ENCODE measurements at places on chromosomes 16 and 17.

DNA sequence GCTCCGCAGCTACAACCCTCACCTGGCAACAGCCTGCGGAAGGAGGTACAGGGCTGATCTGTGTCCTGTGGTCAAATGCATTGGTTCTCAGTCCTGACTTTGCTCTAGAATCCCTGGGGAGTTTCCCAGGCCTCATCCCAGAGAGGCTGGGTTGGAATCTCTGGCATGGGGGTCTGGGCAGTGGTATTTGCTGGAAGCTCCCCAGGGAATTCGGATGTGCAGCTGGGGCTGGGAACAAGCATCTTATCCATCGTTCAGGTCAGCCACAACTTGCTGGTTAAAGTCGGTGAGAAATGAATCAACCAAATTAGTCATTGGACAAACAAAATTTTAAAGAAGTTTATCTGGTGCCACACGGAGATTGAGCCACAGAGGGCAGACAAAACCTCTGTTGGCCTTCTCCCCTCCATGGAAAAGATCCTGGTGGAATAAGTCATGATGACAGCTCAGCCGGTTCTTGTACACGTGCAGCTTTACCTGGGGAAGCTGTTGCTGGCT, 231.2 kb downstream of the FOXL1 start:
- no peak for DNase-seq

- DNase-seq, result no peak
These were observed 39.2 kb downstream of the ZNF778 start for GRCh38 chr16:89256651-89257254.

DNA sequence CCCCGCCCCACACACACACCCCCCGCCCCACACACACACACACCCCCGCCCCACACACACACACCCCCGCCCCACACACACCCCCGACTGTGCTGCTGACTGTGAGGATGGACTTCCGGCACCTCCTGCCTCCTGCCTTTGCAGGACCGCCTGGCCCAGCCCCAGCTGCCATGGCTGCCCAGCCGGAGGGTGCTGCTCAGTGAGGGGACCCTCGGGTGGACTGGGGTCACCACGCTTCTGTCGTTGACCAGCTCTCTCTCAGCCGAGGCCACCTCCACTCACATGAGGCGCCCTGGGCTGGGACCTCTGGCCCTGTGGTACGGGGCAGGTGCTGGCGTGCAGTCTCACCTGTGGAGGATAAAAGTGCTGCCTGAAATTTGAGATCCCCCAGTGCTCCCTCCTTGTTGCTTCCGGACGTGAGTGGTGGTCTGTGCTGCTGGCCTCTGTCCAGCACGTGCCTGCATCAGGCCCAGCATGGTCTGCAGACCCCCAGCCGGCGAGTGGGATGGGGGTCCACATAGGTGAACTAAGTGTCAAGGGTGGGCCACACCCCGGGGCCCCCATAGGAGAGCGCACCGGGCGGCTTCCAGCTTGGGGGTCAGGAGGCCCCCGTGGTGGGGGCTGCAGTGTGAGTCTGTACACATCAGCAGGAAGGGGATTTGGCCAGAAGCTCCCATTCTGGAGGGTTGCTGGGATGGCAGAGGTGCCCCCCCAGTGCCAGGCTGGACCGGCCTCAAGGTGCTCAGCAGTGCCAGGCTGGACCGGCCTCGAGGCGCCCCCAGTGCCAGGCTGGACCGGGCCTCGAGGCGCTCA, 11.2 kb downstream of the METRNL start:
- DNase-seq, result no peak

DNA sequence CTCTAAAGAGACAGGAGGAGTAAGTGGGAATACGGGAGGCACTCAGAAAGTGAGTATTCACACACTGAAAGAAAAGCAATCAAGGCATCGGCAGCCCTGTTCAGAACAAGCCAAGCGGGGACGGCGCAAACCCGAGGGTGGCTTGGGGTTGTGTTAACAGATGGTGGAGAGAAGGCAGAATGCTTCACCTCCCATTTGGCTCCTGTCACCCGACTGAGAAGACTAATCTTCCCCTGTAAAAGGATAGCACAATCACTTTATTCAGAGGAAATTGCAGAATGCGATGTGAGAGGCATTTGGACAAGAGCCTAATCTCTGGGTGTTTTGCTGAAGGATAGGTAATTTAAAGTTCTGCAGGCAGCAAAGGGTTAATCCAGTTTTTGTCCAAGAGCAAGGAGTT, 119.3 kb upstream of the WSCD1 start:
- DNase-seq, result no peak

- peak; percentile 33 for DNase-seq
These were observed 66.3 kb upstream of the DOC2B start for GRCh38 chr17:247767-248166.

GRCh38 chr17:43905400-43905984, 1.8 kb downstream of the MPP2 start:
- DNase-seq, result no peak

GRCh38 chr16:66223176-66223780, 143.2 kb upstream of the CDH5 start:
- DNase-seq, result no peak

DNA sequence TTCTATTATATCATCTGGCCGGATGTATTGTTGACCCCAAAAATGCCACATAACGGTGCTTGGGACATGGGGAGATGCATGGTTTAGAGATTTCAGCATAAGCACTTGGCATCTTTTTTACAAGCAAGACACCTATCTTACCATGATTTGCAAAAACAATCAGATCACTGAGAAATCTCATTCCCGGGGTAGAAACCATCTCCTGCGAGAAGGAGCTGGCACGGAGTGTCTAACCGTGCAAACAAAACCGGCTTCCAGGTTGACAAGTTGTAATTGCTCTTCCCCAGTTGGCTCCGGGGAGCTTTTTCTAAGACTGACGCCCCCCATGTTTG, 1.0 kb downstream of the SLC16A6 start:
- DNase-seq, result no peak

DNA sequence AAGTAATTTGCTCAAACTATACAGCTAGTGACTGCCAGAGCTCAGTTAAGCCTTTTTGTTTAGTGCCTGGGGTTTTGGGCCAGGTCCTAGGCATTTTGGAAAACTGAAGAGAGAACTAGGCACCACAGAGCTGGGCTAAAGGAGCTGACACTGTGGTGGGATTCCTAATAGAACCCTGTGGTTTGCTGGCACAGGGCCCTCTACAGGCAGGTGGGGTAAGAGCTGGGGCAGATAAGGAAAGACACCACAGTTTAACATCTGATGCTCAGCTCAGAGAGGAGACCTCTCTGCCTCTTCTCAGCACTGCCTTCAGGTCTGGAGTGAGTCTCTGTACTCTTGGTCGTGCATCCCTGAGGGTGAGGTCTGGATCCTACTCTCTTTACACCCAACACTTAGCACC, 121.2 kb downstream of the SNX11 start:
- DNase-seq, result no peak

DNA sequence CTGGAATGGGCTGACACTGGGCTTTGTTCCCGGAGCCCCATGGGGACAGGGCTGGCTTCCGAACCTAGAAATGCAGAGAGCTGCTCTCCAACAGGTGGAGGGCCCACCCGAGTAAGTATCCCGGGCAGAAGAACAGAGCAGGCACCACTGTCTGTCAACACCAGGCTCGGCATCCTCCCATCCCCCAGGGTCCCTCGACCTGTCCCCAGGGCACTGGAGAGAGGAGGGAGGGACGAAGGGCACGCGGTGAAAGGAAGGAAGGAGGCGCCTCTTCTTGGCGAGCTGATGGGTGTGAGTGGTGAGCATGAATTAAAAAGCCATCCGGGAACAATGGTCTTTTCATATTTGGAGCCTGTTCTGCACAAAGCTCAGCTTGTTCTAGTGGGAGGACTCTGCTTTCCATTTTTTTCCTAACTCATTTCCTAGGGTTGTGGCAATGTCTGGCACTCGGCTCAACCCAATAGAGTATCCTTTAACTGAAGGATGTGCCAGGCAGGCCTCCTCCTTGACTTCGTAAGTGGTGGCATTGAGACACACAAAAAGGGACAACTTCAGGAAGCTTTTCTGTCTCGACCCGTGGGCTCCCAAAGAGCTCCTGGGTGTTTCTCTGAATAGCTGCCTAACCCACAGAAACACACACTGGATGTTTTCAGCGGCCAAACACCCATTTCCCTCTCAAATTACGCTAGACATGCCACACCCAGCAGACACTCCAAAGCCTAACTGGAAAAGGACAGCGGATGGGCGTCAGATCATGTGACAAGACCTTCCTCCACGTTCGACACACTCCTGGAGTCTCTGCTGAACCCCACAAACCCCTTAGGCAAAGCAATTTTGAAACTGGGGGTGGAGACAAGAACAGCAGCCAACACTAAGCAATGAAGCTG, 47.7 kb downstream of the ZFHX3 start:
- peak; percentile 41 for DNase-seq

- no peak for DNase-seq
These were observed 28.8 kb downstream of the DYNLRB2 start for GRCh38 chr16:80569440-80570105.

DNA sequence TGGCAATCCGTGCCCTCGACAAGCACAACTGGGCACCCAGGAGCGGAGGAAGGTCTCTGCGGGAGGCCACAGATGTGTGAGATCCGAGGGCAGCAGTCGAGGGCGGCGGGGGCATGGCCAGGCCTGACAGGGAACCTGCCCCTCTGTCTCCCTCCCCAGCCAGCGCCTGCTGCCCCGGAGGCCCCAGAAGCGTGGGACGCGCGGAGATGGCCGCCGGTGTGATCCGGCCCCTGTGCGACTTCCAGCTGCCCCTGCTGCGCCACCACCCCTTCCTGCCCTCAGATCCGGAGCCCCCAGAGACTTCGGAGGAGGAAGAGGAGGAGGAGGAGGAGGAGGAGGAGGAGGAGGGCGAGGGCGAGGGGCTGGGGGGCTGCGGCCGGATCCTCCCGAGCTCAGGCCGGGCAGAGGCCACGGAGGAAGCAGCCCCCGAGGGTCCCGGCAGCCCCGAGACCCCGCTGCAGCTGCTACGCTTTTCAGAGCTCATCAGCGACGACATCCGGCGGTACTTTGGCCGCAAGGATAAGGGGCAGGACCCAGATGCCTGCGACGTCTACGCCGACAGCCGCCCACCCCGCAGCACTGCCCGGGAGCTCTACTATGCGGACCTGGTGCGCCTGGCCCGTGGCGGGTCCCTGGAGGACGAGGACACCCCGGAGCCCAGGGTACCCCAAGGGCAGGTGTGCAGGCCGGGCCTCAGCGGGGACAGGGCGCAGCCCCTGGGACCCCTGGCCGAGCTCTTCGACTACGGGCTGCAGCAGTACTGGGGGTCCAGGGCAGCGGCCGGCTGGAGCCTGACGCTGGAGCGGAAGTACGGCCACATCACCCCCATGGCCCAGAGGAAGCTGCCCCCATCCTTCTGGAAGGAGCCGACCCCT, 1.7 kb downstream of the PERCC1 start:
- DNase-seq, result no peak

GRCh38 chr16:18783430-18784341, 6.4 kb downstream of the RPS15A start:
- DNase-seq, result peak; percentile 28

GRCh38 chr16:2913603-2914002, 1.9 kb downstream of the FLYWCH1 start:
- DNase-seq, result no peak

DNA sequence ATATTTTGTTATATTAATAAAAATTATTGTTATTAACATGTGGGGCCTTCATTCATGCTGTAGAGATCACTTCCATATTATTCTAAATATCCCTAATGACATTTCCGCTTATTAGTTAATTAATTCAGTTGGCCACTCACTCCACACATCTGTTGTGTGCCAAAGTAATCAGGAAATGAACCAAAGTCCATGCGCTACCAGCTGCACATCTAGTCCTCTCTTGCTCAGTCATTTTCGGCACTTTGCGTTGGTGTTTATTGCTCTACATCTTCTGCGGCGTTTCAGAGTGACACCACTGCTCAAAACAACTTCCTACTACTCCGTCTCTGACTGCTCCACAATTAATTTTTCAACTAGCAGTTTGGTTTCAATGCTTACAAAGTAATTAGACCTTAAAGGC, 101.4 kb upstream of the ZFHX3 start:
- peak; percentile 32 for DNase-seq

- DNase-seq, result no peak
These were observed 308.2 kb upstream of the IRX3 start for GRCh38 chr16:54594601-54595391.

DNA sequence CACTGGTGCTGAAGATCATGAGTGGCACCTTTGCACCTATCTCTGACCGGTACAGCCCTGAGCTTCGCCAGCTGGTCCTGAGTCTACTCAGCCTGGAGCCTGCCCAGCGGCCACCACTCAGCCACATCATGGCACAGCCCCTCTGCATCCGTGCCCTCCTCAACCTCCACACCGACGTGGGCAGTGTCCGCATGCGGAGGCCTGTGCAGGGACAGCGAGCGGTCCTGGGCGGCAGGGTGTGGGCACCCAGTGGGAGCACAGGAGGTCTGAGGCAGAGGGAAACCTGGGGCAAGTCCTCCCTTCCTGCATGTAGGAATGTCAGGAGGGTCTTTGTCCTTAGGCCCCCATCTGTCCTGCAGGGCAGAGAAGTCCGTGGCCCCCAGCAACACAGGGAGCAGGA, 6.5 kb upstream of the TRAF4 start:
- no peak for DNase-seq

- DNase-seq, result peak; percentile 24
These were observed 69.4 kb downstream of the RPH3AL start for GRCh38 chr17:282912-283882.

GRCh38 chr16:795580-796229, 4.8 kb downstream of the GNG13 start:
- no peak for DNase-seq

DNA sequence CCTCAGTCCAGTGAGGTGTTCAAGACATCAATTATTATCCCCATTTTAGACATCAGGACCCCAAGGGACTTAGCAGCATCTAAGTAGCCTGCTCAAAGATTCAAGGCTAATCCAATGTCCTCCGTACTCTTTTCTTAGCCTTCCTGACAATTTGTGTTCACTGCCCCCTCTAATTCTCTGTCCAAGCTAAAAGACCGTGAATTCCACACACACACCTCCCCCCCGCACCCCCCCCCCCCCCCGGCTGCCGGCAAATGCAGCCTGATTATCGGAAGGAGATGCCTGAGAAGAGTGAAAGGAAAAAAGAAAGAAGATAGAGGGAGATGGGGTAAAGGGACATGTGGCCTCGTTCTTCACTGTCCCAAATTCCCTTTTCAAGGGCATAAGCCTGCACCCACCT, 58.1 kb upstream of the NLK start:
- no peak for DNase-seq

- DNase-seq, result no peak
These were observed 708 bp downstream of the BAIAP2 start for GRCh38 chr17:81035521-81036196.

DNA sequence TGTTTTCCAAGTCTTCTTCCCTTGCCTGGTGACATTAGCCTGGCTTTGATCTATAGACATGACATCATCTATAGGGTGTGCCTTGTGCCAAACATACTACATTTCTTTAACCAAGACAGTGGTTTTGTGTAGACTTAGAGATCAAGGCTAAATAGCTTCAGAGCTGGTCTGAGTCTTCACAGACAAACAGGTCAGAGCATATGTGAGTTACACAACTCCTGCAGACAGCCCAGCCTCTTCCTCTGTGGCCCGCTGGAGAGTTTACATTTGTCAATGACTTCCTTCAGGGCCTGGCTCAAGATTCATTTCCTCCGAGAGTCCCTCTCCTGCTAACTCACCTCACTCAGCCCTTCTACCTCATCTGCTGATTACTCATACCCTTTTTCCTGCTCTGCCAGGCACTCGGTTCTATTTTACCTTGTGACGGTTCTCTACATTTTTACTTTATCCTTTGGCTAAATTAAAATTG, 73.1 kb upstream of the TANC2 start:
- DNase-seq, result no peak

- DNase-seq, result no peak
These were observed 468.7 kb upstream of the C16orf82 start for GRCh38 chr16:26598061-26598460.

GRCh38 chr17:29682987-29683386, 60.3 kb upstream of the CORO6 start:
- DNase-seq, result no peak

GRCh38 chr17:32491371-32492263, 4.8 kb downstream of the CDK5R1 start:
- no peak for DNase-seq
